Ascending aorta (tissue), 2 donors: ENCODE measurements at places on chromosomes 12 and 14. TPM values are rescaled to one million over a fixed set of nuclear protein-coding genes. Genes with fewer than 3 reads are reported as not detected.

- no peaks in the 10 kb centered on the region for H3K27me3 ChIP-seq
- no peak overlapping the region for H3K4me3 ChIP-seq
- DNase-seq, result no peak
- H3K36me3 ChIP-seq, result no peaks in the 10 kb centered on the region
- no peaks in the 10 kb centered on the region for H3K4me1 ChIP-seq
- no peak overlapping the region for H3K27ac ChIP-seq
These were observed 101.6 kb downstream of the PELI2 start for GRCh38 chr14:56219666-56220413.

DNA sequence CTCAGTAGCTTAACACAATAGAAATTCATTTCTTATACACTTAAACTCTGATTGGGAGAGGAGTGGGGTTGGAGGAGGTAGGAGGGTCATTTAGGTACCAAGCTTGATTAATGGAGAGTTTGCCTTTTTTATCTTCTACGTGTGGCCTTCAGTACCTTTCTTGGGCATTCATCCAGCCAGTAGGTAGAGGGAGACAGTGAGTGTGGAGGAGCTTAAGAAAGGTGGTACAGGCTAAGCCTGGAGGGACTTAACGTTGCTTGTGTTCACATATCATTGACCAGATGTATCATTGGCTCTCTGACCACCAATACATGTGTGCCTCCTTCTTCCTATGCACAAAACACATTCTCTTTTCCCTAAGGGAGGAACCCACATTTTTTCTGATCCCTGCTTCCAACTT lies 232.9 kb upstream of the CRY1 start:
- no peaks in the 10 kb centered on the region for H3K4me1 ChIP-seq
- no peaks in the 10 kb centered on the region for H3K36me3 ChIP-seq
- no peaks in the 10 kb centered on the region for H3K27me3 ChIP-seq
- DNase-seq, result no peak
- H3K4me3 ChIP-seq, result no peak overlapping the region
- no peak overlapping the region for H3K27ac ChIP-seq

- no peaks in the 10 kb centered on the region for H3K36me3 ChIP-seq
- no peak overlapping the region for H3K27ac ChIP-seq
- H3K4me3 ChIP-seq, result no peak overlapping the region
- H3K27me3 ChIP-seq, result no peaks in the 10 kb centered on the region
- no peak for DNase-seq
These were observed 26.2 kb upstream of the CMA1 start for GRCh38 chr14:24534286-24534685.

DNA sequence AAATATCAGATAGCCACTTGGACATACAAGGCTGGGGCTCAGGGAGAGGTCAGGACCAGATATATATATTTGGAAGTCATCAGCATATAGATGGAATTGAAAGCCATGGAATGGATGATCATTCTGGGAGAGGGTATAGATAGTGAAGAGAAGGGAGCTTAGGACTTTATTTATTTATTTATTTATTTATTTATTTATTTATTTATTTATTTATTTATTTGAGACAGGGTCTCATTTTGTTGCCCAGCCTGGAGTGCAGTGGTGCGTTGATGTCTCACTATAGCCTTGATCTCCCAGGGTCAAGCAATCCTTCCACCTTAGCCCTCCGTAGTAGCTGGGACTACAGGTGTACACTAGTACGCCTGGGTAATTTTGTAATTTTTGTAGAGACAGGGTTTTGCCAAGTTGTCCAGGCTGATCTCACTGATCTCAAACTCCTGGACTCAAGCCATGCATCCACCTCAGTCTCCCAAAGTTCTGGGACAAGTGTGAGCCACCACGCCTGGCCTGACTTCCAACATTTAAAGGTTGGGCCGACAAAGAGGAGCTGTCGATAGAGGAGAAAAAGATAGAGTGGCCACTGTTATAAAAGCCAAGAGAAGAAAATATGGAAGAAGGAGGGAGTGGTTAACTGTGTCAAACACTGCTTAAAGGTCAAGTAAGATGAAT lies 8.7 kb upstream of the INHBE start:
- no peak overlapping the region for H3K4me3 ChIP-seq
- H3K4me1 ChIP-seq, result peaks cover 4% of the 10 kb centered on the region
- no peak overlapping the region for H3K27ac ChIP-seq

GRCh38 chr12:122934722-122935121 lies 31.5 kb downstream of the ABCB9 start:
- no peaks in the 10 kb centered on the region for H3K27me3 ChIP-seq
- no peaks in the 10 kb centered on the region for H3K4me1 ChIP-seq
- no peak overlapping the region for H3K27ac ChIP-seq
- H3K4me3 ChIP-seq, result no peak overlapping the region
- H3K36me3 ChIP-seq, result peaks cover 18% of the 10 kb centered on the region

GRCh38 chr12:66467932-66468331 lies 165.6 kb downstream of the HELB start:
- no peaks in the 10 kb centered on the region for H3K36me3 ChIP-seq
- DNase-seq, result no peak
- H3K4me1 ChIP-seq, result no peaks in the 10 kb centered on the region
- H3K27me3 ChIP-seq, result no peaks in the 10 kb centered on the region

DNA sequence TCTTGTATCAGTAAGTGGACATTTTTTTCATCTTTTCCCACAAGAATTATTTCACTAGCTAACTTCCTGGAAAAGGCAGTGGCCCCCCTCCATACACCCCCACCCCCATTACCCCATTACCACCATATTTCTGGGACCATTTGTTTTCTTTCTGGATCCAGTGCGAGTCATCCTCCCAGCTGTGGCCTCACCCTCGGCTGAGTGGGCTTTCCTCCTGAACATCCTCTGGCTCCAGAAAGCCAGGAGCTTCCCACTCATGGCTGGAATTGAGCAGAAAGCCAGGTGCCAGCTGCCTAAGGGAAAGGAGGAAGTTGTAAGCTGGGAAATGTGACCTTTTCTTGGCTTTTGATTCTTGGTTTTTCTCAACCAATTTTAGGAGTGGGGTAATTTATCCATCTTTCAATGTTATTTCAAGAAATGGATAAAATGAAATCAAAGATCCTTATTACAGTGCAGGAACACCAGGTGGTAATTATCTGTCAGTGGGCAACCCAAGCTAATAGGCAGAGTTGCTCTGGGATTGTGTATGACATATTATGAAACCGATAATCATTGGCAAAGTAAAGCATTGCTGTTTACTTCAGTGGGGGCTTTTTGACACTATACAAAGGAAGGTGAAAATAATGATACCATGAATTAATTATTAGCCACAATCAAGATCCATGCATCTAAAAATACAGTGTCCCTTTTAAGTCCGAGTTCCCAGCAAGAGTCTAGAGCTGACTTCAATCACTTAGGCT lies 124.6 kb downstream of the KICS2 start:
- H3K36me3 ChIP-seq, result no peaks in the 10 kb centered on the region
- no peaks in the 10 kb centered on the region for H3K27me3 ChIP-seq
- H3K4me1 ChIP-seq, result no peaks in the 10 kb centered on the region

DNA sequence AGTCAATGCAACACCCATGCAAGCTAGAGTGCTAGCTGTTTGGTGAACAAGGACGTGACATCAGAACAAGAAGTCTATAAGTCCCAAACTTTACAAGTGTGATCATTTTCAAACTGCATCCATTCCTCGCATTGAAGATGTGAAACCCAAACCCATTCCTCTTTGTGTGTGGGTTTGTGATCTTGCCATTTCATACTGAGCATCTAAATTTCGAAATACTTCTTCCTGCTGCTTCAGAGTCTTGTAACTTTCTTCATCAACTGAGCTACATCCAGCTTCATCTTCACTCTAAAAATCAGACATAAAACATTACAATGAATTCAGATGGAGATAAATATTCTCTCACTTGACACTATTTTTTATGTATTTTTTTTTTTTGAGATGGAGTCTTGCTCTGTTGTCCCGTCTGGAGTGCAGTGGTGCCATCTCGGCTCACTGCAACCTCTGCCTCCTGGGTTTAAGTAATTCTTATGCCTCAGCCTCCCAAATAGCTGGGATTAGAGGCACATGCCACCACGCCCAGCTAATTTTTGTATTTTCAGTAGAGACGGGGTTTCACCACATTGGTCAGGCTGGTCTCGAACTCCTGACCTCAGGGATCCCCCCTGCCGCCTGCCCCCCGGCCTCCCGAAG lies 4.8 kb upstream of the ZCCHC8 start:
- no peaks in the 10 kb centered on the region for H3K27me3 ChIP-seq
- no peaks in the 10 kb centered on the region for H3K4me1 ChIP-seq
- no peak for DNase-seq

DNA sequence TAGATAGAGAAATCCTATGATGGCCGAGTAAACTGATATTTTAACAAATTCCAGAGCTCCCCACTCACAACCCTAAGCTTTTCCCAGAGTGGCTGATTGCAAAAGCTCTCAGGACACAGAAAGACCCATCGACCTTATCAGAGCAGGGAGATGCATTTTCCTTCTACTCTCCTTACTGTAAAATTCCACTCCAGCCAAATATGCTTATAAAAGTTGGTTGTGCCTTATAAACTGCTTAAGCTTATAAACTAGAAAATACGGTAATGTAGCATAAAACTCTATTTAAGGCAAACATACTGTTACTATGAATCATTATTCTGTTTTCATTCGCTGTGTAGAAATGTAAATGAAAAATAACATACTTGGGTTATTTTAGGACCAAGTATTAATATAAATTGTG lies 41.6 kb upstream of the TRHDE start:
- H3K27me3 ChIP-seq, result no peaks in the 10 kb centered on the region
- H3K36me3 ChIP-seq, result no peaks in the 10 kb centered on the region
- no peaks in the 10 kb centered on the region for H3K4me1 ChIP-seq
- H3K4me3 ChIP-seq, result no peak overlapping the region
- no peak overlapping the region for H3K27ac ChIP-seq

- H3K4me1 ChIP-seq, result no peaks in the 10 kb centered on the region
- H3K27me3 ChIP-seq, result no peaks in the 10 kb centered on the region
- DNase-seq, result no peak
- no peaks in the 10 kb centered on the region for H3K36me3 ChIP-seq
These were observed 15.0 kb upstream of the RFLNA start for GRCh38 chr12:124279846-124280360.

DNA sequence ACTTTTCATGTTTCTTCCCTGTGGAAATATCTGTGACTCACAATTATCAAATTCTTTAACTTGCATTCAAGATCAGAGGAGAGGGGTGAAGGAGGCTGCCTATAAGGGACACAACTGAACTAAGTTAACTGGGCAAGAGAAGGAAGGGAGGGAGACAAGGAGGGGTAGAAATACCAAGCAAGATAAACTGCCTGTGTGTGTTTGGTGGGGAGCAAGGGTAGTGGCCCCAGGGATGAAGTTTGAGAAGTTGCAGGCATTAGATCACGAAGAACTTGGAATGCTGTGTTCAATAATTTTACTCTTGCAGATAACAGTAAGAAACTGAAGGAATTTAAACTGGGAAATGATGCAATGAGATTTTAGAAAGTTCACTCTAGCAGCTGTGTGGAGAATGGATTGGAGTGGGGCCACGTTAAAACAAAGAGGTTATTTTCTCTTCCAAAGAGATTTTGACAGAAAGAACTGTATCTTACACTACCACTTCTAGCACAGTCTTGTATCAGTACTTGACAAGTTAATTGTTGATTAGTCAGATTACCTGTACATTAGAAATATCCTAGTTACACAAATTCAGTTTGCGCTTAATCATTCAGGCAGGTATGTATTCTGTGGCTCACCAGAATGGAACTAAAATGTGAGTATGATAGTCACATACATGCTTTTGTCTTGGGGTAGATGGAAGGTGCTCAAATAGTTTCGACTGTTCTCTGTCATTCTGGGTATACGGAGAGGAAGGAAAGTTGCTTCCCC lies 7.4 kb downstream of the PKP2 start:
- no peaks in the 10 kb centered on the region for H3K27me3 ChIP-seq
- no peak overlapping the region for H3K4me3 ChIP-seq
- no peak overlapping the region for H3K27ac ChIP-seq
- H3K4me1 ChIP-seq, result no peaks in the 10 kb centered on the region
- DNase-seq, result no peak
- H3K36me3 ChIP-seq, result no peaks in the 10 kb centered on the region

GPR162 gene
- 9.4 TPM for total RNA-seq

NYNRIN gene
- total RNA-seq, result 23.1 TPM

MUCL1 gene
- total RNA-seq, result not detected

PSMD9 gene
- 49.8 TPM for total RNA-seq

VWF gene
- total RNA-seq, result 1,026 TPM

LIMA1 gene
- total RNA-seq, result 79.4 TPM

SCN8A gene
- 2.0 TPM for total RNA-seq

GLS2 gene
- not detected for total RNA-seq
